Endothelial cell of umbilical vein (primary cell): ENCODE measurements at places on chromosomes 5 and 9. TPM values are rescaled to one million over a fixed set of nuclear protein-coding genes. Genes with fewer than 3 reads are reported as not detected.

Gene CDH12
- polyA plus RNA-seq, result 0.03 TPM in 1 of 2 replicates, not detected in the other

Gene OR13J1
- polyA plus RNA-seq, result not detected in 2 replicates

Gene TXNDC8
- polyA plus RNA-seq, result not detected in 2 replicates

Gene TMEM174
- polyA plus RNA-seq, result not detected in 2 replicates

Gene SPINK7
- polyA plus RNA-seq, result not detected in 2 replicates

Gene SLC12A7
- 16.4 and 20.3 TPM in 2 replicates for polyA plus RNA-seq

Gene CERCAM
- 77.8 and 105 TPM in 2 replicates for polyA plus RNA-seq

Gene BTNL8
- polyA plus RNA-seq, result not detected in 2 replicates

Gene GDF9
- 0.07 and 0.24 TPM in 2 replicates for polyA plus RNA-seq
